ENCODE measurements at places on chromosomes 4 and X.

DNA sequence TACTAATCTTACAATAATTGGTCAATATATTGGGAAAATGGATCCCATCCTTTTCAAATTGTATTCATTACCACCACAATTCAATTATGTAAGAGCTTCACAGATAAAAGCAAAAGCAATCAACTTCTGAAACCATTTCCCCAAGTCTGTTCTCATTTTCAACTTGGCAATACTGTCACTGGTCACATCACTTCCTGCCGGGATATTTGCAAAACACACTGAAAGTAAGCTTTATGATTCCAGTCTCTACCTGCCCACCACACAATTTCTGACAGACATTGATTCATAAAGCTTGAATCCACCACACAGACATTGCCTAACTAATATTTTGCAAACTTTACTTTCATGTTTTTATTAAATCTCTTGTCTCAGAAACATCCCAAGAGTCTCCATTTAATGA is 53.6 kb downstream of the LIN54 start:
- DNase-seq: no peak

DNA sequence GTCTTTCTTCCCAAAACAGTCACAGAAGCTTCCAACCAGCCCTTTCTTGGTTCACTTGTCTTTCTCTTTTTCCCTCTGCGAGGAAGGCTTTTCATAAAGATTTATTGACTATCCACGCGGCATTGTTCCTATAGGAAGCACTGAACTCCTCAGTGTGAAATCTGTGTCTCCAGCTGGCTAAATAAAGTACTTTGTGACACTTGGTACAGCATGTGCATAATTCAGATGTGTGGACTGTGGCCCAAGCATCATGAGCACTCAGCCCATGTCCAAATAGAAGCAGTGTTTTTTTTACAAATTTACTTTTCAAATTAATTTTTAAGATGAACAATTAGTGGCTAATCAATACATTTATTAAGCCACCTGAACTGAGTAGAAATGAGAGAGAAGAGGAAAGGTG is 146.4 kb downstream of the EDA start:
- DNase-seq: no peak

GRCh38 chrX:80765220-80765625 is 44.5 kb downstream of the BRWD3 start:
- DNase-seq: no peak

DNA sequence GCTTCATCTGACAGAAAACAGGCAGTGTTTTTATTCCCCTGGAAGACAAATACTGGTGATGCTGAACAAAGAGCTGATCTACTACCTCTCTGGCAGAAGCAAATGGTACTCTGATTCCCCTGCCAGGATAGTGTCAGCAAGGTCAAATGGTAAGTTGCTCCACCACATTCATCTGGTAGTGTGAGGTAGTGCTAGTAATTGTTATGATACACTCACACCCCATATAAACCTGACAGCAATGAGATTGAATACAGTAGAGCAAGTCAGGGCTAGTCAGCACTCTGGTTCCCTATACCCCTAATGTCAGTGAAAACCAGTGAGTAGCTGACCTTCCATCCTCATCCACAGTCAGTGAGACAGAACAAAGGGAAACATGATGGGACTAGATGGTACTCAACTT is 3.4 kb upstream of the SPIN4 start:
- no peak for DNase-seq

DNA sequence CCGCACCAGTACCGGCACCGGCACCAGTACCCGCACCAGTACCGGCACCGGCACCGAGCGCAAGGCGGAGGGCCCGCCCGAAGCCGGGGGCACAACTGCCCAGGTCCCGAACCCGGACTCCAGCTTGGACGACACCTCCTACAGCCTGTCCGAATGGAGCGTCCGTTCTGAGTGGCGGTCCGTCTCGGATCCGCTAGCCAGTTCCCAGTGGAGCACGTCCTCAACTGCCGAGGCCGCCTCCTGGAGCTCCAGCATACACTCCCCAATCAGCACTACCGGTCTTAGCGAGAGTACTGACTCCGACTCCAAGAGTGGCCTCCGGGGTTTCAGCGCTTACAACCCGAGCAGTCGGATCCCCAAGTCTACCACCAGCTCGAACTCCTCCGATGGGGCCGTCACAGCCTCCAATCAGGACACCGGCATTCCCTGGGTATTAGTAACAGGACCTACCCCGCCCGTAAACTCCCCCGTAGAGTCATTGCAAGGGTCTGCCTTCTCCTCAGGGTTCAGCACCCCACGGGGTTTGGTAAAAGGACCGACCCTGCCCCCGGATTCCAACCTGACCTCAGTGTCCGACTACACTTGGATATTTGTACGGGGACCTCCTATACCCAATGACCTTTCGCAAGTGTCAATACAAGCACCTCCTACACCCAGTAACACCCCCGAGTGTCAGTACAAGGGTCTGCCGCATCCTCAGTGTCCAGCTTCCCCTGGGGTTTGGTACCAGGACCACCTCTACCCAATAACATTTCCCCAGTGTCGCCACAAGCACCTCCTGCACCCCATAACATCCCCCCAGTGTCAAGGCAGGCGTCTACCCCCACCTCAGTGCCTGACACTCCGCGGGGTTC is 721 bp upstream of the MAOA start:
- DNase-seq: peak; percentile 11

GRCh38 chrX:154800478-154801210 is 4.6 kb downstream of the MPP1 start:
- no peak for DNase-seq

- DNase-seq: no peak
These were observed 18.8 kb upstream of the TBC1D8B start for GRCh38 chrX:106783716-106784115.

GRCh38 chrX:19554786-19555185 is 39.5 kb upstream of the MAP3K15 start:
- DNase-seq: no peak

Measured in neural crest cell (in vitro differentiated cells).